ENCODE measurements at places on chromosomes 1 and 21.

- no peak for DNase-seq
Measured at GRCh38 chr1:20250340-20250989, 40.2 kb upstream of the VWA5B1 start.

DNA sequence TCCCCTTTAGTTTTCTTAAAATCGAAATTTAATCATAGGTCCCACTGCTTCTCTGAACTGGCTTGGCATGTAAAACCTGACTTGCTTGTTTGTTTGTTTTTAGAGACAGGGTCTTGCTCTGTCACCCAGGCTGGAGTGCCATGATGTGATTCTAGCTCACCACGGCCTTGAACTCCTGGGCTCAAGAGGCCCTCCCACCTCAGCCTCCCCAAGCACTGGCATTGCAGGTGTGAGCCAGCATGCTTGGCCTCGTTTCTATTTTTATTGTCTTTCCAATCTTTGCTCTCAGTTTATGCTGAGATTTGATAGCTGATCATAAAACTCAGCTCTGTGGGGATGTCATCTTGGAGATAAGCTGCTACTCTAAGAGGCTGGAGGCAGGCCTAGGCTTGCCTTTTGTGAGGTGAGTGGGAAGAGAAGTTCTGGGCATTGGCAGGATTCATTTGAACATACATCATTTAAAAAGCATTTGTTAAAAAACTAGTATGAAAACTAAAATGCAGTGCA is 51.5 kb upstream of the GCLM start:
- no peak for DNase-seq

DNA sequence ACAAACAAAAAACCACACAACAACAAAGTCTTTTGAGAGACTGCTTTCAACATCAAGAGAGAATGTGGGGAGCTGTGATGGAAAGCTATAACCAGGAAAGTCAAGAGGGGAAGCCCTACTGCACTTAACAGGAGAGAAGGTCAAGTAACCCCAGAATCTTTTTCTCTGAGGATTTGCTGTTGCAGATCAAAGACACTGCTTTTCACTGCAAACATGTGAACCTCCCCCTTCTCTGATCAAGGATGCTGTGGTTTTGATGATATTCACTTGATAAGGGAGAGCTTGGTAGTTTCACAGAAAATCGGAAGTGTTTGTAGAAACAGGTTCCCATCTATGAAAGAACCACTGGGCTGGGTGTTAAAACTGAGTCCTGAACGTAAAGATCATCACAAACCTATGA is 4.8 kb downstream of the ETV3 start:
- peak; percentile 61 for DNase-seq

DNA sequence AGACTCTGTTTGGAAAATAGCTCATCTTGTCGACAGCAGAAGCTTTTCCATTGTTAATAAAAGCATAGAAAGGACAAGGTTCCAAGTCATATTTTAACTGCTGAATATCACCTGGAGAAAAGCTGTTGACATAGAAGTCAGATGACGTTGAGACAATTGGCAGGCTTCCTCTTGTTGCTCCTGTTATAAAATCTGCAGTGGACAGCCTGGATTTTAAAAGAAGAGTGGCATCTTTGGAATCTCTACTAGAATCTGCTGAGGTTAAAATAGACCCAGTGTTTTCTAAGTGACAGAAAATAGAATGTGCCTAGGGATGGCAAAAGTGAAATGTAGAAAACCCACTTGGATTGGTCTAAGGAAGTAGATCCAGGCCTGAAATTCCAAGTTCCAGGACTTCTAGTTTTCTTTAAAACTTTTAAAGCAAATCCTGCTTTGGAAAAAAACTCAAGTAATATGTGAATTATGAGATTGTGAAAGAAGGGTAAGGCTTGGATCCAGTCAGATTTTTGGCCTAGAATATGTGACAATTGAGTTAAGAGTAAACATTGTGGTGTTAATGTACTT is 53.6 kb upstream of the NEXN start:
- no peak for DNase-seq

- no peak for DNase-seq
Measured at GRCh38 chr1:19315378-19316198, 3.5 kb downstream of the SLC66A1 start.

DNA sequence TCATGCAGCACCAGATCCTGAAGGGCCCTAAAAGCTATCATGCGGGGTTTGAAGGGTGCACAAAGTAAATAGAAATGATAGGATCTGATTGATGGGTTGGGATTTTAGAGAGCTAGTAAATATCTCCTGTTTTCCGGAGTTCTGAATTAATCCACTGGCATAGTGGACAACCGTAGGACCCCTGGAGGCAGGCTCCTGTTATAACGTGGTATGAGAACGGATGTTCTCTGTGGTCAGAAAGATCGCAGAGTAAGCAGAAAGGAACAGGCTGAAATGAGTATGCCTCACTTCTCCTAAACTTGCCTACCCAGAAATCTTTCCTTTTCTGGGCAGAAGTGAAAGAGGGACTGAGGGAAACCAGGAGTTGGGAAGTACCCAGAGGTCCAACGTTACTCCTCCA is 470.8 kb downstream of the AJAP1 start:
- no peak for DNase-seq

- no peak for DNase-seq
Measured at GRCh38 chr1:210607361-210607760, 278.7 kb downstream of the HHAT start.

DNA sequence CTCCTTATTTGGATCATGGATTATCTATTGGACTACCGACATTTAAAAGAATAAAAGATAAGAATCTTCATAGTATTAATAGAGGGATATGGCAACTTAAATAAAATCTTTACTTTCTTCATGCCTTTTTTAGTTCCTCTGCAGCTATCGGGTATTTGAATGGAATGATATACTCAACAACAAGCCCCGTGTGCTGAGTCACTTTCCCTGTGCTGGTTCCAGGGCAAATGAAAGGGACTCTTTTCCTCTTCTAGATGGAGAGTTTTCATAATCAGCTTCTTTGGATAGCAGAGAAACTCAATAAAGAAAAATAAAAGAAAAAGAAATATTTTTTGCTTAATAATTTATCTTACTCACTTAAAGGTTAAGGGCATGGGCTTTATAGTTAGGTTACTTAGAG is 213.7 kb downstream of the LRRC40 start:
- DNase-seq = no peak

DNA sequence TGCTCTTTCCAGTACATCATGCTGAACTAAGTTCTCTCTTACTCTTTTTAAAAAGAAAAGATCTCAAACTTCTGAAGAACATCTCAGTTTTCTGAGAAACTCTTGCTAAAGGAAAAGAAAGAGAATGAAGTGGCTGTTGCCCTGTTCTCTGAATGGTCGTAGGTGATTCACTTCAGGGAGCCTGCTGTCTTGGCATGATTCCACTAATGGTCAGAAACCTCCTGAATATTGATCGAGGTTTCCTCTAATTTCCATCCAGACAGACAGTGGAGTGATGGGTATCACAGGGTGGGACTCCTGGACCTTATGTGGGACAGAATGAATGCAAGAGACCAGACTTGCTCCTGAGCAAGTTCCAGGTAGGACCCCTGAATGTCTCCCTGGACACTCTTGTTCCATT is 2.5 kb downstream of the FCRL2 start:
- DNase-seq = no peak

- no peak for DNase-seq
Measured at GRCh38 chr1:230681599-230681998, 32.3 kb downstream of the AGT start.

GRCh38 chr1:94272388-94272787 is 35.0 kb upstream of the ARHGAP29 start:
- no peak for DNase-seq

DNA sequence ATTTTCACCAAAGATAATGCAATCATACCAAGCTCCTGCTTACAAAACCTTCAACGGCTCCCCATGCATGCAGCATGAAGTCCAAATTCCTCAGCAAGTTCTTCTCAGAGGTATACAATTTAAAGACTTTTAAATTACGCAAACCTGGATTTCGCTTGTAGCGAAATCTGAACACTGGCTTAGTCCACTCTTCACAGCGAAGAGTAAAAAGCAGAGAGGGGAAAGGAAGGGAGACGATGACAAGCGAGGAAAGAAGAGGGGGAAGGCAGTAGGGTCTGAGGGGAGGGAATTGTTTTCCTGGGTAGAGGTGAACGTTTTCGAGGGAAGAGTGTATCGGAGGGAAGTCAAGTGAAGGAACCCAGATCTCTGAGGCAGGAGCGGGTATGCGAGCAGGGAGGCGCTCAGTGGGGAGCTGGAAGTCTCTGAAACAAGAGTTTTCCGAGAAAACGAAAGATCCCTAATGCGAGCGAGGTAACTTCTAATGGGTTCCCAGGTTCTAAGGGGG is 790 bp downstream of the TESK2 start:
- no peak for DNase-seq

DNA sequence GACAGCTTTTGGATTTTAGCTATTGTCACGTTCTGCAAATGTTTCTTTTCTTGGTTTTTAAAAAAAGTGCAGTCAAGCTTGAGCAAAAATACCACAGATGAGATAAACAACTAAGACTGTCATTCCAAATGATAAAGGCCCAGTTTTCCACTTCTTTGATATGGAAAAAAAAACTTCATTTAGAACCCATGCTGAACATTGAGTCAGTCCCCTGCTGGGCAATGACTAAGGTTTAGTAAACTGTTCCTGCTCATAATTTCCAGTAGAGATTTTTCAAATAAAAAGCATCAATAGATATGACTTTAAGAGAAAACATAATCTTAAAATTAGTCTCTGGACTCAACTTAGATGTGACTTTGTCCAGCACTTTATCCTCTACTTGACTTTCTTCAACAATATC is 167.9 kb upstream of the C8B start:
- no peak for DNase-seq

GRCh38 chr1:247854899-247855545 is 2.0 kb upstream of the TRIM58 start:
- no peak for DNase-seq

- no peak for DNase-seq
Measured at GRCh38 chr21:21973806-21974205, 975.6 kb downstream of the NCAM2 start.

DNA sequence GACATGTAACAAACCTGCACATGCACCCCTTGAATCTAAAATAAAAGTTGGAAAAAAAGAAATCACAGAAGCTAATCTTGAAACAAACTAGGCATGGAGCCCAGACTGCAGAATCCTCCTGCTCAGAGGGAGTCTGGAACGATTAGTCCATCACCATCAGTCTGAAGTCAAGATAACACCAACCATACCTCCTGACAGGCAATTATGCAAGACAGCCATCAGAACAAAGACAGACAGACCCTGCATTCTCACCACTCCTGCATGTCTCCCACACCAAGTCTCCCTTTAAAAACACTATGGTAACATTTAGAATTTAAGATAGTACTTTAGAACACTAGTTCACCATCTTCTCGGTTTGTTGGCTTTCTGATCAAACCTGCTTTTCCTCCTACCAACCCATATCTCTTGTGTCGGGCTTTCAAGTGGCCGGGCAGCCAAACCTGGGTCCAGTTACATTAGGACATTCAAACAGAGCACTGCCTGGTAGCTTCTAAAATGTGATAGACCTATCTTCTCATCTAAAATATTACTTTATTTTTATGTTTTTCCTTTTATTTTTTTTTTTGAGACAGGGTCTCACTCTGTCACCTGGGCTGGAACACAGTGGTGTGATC is 10.1 kb downstream of the YARS1 start:
- no peak for DNase-seq

DNA sequence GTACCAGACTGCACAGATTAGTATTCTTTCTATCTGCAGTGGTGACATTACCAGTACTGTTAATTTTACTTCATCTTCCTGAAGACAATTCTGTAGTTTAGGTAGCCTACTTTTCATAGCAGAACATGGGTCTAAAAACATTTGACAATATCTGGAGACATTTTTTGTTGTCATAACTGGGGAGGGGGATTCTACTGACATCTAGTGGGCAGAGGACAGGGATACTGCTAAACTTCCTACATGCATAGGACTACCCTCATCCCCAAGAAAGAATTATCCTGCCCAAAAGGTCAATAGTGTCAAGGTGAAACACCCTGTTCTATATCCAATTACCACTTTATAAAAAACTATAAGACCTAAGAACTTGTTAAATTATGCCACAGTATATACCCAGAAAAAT is 3.4 kb upstream of the ARHGAP29 start:
- DNase-seq = peak; percentile 33

- DNase-seq = no peak
Measured at GRCh38 chr1:22876359-22877111, 96.1 kb downstream of the LACTBL1 start.

GRCh38 chr1:177181280-177181630 is 10.5 kb downstream of the BRINP2 start:
- no peak for DNase-seq

GRCh38 chr1:236543065-236543669 is 19.4 kb downstream of the LGALS8 start:
- no peak for DNase-seq

GRCh38 chr1:246680696-246681130 is 43.5 kb upstream of the SCCPDH start:
- DNase-seq = no peak

DNA sequence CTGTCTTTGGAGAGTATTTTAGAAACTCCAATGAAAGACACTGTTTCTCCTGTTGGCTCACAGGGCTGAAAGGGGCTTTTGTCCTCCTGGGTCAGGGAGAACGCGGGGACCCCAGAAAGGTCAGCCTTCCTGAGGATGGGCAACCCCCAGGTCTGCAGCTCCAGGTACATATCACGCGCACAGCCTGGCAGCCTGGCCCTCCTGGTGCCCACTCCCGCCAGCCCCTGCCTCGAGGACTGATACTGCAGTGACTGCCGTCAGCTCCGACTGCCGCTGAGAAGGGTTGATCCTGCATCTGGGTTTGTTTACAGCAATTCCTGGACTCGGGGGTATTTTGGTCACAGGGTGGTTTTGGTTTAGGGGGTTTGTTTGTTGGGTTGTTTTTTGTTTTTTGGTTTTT is 58.5 kb downstream of the LACTBL1 start:
- no peak for DNase-seq

- no peak for DNase-seq
Measured at GRCh38 chr1:232927830-232928505, 22.4 kb upstream of the NTPCR start.

DNA sequence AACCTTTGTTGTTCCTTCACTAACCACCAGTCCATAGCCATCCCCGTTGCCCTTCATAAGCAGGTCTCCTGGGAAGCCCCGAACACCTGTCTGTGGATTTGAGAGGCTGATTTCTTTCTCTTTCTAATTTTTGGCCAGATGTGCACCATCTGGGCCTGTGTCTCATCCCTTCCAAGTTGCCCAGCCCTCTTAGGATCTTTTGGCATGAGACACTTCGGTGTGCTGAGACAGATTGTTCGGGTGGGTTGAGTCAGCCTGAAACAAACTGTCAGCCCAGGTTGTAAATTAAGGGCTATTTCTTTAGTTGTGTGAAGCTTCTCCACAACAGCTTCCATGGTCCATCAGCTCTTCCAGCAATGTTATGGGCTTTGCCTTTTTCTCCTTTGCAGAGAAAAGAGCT is 1.4 kb upstream of the DNAJC11 start:
- no peak for DNase-seq

GRCh38 chr1:240621249-240621648 is 9.3 kb upstream of the GREM2 start:
- DNase-seq = no peak

- no peak for DNase-seq
Measured at GRCh38 chr1:6788946-6789345, 3.7 kb downstream of the CAMTA1 start.

GRCh38 chr1:197696372-197696771 is 78.9 kb downstream of the DENND1B start:
- DNase-seq = no peak

- no peak for DNase-seq
Measured at GRCh38 chr1:167587342-167587741, 33.8 kb upstream of the CREG1 start.

Measured in DND-41 (cell line).